ENCODE measurements at places on chromosomes 1 and 21.
A peak's percentile ranks its signal among the peaks of the same experiment; 100 is the strongest.

- no peak for DNase-seq
Observed at GRCh38 chr1:174702011-174702410, 254.2 kb downstream of the GPR52 start.

DNA sequence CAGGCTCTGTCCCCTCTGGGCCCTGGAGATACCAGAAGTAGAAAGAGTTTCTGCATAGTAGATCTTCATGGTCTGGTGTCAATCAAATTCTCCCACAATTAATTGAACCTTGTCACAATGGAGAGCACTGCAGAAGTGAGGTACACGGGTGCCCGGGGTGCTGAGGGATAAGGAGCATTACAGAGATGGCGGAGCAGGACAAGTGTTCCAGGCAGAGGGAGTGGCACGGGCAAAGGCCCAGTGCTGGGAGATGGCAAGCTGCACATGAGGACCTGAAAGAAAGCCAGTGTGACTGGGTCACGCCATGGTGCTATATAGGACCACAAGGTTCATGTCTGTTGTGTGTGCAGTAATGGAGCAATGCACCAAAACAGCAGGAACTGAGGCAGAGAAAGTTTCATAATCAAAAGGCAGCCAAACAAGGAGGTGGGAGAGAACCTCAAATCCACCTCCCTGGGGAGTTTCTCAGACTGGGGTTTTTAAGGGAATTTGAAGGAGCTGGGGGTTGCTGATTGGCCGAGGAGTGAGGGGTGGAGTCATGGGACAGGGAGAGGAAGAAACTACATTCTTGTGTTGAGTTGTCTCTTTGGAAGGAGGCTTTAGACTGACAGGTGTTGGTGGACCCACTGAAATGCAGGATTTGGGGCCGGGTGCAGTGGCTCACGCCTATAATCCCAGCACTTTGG, 27.7 kb downstream of the ACOT11 start:
- DNase-seq, result no peak

GRCh38 chr1:85406887-85407533, 57.9 kb downstream of the DDAH1 start:
- no peak for DNase-seq

DNA sequence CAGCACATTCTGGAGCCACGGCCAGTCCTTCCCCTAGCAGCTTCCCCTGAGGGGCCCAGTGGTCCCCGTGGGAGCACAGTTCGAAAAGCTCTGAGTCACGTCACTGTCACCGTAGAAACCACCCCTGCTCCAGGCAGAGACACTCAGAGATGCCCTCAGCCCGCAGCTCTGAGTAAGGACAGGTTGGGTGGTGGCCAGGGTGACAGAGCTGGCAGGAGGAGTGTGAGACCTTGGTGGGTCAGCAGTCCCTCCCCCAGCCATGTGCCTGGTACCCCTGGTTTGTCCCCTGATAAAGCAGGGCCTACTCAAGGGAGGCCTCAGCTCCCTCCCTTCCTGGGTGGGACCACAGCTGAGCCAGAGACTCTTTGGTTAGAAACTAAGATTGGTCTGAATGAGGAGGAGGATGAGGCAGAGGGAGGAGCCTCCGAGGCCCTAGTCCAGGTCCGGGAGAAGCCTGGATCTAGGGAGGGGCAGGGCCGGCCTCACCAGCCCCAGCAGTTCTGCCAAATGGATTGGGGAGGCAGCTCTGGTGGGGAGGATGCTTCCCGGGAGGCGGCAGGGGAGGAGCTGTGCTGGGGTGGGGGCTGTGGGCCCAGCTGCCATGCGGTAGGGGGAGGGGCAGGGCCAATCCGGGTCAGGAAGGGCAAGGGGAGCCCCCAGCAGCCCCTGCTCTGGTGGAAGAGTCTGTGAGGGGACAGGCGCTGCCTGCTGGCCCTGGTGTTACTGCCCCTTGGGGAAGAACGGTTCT, 55.2 kb downstream of the SLC9A1 start:
- DNase-seq, result peak; percentile 37

- no peak for DNase-seq
Observed at GRCh38 chr1:107526524-107527198, 385.8 kb downstream of the NTNG1 start.

GRCh38 chr1:111190931-111191451, 9.5 kb downstream of the DENND2D start:
- no peak for DNase-seq

- DNase-seq, result no peak
Observed at GRCh38 chr1:14606632-14607031, 8.1 kb downstream of the KAZN start.

DNA sequence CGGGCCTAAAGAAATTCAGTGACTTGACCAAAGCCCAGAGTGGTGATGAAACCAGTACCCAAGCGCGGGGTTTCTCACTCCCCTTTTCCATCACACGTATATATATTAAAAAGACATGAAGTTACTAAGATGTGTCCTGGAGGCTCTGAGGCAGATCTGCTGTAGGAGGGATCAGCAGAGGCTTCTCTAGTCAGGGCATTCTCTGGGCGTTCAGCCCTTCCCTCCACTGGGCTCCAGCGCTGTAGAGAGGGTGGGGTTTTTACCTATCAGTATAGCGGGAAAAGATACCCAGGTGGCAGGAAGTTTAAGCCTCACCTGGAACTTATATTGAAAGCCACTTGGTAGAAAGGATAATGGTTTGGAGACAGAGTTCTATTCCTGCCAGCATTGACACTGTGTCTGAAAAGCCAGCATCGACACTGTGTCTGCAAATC, 862 bp upstream of the PLEKHO1 start:
- no peak for DNase-seq

- DNase-seq, result no peak
Observed at GRCh38 chr1:207933205-207933800, 22.4 kb upstream of the CD34 start.
